ENCODE measurements at places on chromosomes 1 and 21.
A peak's percentile ranks its signal among the peaks of the same experiment; 100 is the strongest.

- no peak for DNase-seq
Measured at GRCh38 chr1:48649880-48650279, 126.8 kb downstream of the BEND5 start.

DNA sequence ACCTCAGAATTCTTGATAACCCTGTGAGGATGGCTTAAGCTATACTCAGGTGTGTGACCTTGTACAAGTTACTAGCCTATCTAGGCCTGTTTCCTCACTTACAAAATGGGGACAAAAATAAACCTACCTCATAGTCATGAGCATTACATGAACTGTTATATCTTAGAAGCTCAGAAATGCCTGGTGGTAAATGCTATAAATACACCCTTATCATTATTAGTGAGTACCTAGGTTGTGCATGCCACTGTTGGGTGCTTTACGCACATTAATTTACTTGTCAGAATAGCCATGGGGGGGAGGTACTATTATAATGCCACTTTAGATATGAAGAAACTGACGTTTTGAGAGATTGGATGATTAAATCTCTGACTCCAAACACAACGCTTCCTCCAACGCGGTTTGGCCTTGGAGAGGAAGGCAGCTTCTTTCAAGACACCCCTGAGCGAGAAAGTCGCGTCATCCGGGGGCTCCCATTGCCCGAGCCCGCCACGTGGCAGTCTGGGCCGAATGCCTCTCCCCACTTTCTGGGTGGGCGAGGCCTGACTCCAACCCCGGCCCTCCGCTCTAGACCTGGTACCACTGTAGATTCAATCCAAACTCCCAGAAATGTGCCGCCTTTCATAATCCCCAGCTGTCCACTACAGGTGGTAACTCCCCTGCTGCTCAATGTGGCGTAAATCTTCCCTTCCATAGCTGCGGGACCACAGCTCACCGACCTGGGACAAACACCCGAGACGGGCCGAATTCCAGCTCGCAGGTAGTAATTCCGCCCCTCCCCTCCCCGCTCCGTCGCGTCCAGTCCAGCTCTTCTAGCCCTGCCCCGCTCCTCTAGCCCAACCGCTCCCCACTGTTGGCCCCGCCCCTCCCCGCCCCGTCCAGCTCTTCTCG lies 771 bp upstream of the RAD54L start:
- no peak for DNase-seq

GRCh38 chr21:38469642-38470041 lies 28.6 kb downstream of the ERG start:
- no peak for DNase-seq

DNA sequence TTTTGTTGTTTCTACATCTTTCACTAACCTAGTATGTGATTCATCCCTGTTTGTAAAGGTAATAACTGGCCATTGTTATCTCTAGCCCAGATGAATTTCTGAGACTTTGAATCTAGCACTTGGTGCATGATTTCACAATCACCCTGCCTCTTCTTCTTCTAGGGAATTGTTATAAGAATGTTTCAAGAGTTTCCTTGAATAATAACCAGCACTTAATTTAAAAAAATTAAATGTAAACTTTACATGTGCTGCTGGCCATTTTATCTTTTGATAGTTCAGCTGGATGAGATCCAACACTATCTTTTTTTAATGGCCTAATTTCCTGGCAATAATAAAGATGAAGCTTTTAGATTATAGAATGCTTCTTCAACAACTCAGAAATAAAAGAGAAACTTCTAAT lies 31.8 kb downstream of the UBE2U start:
- no peak for DNase-seq

DNA sequence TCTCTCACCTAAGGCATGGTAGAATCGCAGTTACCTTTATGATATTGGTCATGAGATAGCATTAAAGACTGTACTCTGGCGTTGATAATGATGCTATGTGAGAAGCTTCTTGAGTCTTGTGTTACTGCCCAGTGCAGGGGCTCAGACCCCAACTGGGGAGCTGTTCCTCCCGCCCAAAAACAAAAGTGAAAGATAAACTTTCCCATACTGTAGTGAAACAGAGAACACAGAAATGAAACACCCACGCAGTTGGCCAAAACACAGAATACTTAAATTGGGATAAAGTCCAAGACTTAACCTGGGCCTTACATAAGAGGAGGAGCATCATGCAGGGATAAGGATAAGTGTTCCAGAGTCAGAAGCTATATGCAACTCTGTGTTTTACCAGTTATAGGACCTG lies 130.6 kb downstream of the HHIPL2 start:
- DNase-seq, result no peak

GRCh38 chr1:171664976-171665375 lies 12.5 kb upstream of the MYOC start:
- DNase-seq, result no peak

DNA sequence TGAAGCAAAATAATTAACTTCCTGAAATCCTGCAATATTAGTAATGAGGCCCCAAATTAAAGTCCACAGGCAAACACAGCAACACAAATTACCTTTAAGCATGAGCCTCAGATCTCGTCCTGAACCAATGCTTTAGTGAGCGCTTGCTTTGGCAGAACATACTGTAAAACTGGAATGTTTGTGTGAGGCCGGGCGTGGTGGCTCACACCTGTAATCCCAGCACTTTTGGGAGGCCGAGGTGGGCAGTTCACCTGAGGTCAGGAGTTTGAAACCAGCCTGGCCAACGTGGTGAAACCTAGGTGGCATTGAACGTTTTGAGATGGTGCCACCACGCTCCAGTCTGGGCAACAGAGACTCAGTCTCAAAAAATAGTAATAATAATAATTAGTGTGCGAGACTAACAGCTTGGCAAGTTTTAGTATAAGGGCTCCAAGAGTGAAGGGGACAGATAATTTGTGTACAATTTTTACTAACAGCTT lies 17.8 kb downstream of the SFPQ start:
- no peak for DNase-seq

- DNase-seq, result no peak
Measured at GRCh38 chr1:59027177-59027576, 243.3 kb upstream of the JUN start.

GRCh38 chr1:26536081-26536480 lies 6.5 kb downstream of the RPS6KA1 start:
- DNase-seq, result peak; percentile 14

- DNase-seq, result no peak
Measured at GRCh38 chr21:41817877-41818855, 51.3 kb upstream of the RIPK4 start.

- DNase-seq, result no peak
Measured at GRCh38 chr1:38815903-38816627, 43.5 kb downstream of the RRAGC start.

GRCh38 chr1:21559788-21560567 lies 50.8 kb downstream of the ALPL start:
- no peak for DNase-seq

DNA sequence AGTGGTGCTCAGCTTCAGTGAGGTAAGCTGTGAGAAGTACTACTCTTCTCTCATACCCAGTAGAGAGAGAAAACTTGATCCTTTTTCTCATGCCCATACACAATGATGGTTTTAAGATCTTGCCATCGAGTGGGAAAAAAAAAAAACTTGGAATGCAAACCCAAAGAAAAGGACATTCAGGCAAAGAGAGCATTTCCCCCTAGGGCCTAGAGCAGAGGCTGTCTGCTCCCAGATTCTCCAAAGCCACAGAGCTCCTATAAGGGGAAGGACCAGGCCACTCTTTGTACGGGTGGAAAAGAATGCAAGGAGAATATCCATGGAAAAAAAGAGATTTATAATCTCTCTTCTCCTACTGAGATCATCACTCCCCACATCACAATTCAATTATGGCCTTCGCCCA lies 34.9 kb downstream of the MROH9 start:
- no peak for DNase-seq

GRCh38 chr21:30102871-30103270 lies 63.7 kb downstream of the CLDN17 start:
- no peak for DNase-seq

DNA sequence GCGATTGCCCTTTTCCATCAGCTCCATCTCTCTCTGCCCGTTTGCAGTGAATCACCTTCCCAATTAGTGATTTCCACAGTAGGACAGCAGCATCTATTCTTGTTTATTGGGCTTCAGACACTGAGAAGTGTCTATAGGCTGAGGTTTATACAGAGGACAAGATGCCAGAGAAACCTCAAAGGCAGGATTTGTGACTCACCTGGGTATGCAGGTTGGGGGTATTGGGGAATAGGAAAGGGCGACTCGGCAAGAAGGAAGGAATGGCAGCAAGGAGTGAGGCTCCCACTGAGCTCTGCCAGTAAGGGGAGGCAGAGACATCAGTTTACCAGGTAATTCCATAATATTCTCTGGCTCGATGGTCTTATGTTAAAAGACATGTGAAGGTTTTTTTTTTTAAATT lies 25.3 kb upstream of the ABCA4 start:
- DNase-seq, result no peak

DNA sequence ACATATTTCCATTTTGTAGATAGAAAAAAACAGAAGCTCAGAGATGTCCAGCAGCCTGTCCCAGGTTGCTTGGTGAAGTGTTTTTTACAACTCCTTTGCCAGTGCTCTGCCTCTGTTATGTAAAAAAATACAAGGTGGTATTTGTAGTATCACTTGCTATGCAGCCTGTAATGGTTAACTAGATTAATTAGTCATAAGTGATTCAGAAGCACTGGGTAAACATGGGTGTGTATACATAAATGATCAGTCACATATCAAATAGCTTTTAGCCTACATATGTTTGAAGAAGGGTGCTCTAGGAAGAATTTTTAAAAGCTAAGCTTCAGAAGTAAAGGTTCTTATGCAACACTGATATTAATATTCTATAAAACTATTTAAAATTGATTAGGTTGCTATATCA lies 70.0 kb upstream of the MAGI3 start:
- no peak for DNase-seq

- DNase-seq, result no peak
Measured at GRCh38 chr1:30339866-30340265, 383.5 kb downstream of the MATN1 start.

DNA sequence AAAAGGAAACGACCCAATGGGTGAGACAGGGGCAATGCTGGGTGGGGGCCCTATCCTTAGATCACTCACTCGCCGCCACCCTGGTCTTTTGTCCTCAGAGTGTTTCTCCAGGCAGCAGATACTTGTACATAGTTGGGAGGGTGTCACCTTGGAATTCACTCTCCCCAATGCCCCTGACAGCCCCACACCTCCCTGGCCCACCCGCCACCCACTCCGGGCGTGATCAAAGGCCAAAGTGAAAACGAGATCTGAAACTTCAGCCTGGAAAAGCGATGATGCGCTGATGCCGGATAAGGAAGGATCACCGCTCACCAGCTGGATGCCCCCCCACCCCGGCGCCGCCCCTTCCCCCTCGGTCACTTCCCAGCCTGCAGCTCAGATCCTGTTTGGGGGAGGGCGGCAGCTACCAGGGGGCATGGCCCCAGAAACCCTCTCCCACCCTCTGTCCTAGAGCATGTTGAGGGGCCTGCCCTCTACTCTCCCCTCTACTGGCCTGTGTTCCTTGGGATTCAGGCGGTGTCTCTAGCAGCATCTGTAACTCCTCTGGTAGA lies 33.6 kb upstream of the CASZ1 start:
- DNase-seq, result no peak

DNA sequence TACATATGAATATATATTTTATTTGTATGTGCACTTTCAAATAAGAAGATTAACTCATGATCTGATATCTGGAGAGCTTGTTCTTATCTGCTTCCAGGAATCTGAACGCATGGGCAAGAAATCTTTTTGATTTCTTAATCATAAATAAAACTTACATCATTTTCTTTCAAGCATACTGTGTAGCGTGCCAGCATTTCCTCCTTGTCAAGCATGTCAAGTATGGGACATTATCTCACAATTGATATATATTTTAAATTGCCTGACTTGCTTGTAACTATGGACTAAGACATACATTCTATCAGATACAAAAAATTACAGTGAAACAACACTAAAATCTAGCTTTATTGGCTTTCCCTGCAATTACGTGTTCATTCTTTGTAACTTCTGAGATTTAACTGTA lies 1128.2 kb downstream of the PLA2G4A start:
- no peak for DNase-seq

DNA sequence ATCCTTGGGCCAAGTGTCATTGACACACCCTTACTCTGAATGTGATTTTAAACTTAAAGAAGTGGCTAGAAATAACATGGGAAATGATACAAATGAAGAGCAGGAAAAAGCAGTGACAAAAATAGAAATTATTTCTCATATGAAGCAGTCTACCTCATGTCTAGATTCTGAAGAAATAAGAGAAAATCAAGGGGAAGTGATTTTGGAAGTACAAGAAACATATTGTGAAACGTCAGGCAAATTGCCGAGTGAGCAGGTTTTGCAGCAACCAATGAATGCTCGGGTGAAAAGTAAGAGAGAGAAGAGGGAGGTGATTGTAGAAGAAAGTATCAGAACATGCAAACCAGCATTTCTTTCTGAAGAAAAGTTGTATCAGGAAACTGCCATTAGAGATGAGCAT lies 130.7 kb downstream of the MACF1 start:
- no peak for DNase-seq

DNA sequence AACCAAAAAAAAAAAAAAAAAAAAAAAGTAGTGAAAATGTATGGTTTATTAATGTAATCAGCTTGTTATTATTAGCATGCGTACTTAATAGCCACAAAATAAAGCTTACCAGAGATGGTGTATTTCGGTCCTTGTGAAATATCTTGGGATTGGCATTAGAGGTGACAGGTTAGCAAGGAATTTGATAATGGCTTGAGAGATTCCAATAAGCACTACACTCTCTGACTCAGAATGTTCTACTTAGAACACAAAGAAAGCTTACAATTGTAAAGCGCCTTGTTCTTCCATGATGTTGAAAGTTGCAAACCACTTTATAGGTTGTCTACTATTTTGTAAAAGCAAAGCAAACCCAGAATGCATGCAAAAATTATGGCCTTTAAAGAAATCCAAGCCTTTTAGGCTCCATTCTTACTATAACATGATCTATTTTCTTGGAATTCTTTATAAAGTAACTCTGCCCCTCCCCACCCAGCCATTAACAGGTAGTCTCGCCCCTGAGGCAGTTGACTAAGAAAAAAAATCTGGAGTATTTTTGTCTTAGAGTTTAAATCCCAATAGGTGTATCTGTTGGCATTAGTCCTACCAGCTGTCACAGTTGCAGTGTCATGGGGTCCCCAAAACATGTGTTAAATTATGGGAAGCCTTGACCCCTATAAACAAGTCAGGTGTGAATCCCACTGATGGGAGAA lies 129.2 kb downstream of the DHRS3 start:
- no peak for DNase-seq

GRCh38 chr21:43975469-43976098 lies 36.5 kb upstream of the TRAPPC10 start:
- peak; percentile 71 for DNase-seq

DNA sequence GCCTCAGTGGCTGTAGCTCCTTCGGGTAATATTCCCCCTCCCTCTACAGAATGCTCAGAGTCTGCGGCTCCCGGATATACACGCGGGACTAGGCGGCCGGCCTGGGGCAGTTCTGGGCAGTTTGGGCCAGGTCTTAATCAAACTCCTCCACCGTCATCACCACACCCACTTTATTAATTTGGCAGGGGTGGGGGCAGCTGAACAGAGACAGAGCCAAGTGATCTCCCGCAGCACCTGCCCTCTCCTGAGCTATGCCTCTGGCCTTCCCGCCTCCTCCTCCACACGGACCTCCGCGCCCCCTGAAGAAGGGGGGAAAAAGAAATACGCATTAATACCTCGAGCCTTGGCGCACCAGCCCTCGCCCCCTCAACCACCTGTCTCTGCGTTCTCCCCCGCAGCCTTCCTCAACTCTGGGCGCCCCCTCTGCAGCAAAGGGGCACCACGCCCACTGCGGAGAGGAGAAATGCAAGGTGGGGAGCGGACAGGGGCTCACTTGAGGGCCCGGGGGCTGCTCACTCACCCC lies 42.6 kb downstream of the CD34 start:
- no peak for DNase-seq

All from NCI-H1694 treated with DMSO at 0.1 percent for 48 hours (cell line).